Activated naive CD8-positive, alpha-beta T cell treated with anti-CD3 and anti-CD28 coated beads, Interleukin-2, amount 50 U/mL, for 16 hours (primary cell): ENCODE measurements at places on chromosomes 2 and 18.

- DNase-seq: no peak
Measured at GRCh38 chr2:164593541-164593940, 27.7 kb downstream of the GRB14 start.

DNA sequence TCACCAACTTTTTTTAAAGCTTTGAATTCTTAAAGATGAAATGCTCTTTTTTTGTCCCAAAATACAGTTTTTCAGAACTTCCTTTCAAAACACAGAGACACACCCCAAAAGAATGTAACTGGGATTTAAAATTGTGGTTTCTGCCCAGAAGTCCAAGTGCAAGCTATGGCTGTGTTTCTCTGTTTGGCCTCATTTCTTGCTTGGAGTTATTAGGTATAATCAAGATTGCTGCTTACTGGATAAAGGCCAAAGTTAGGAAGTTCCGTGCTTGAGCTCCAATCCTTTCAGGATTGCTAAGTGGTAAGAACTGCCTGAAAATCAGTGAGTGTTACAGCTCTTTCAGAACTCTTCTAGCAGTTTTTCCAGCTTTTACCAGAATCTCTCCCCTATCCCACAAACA lies 16.9 kb downstream of the ZBTB7C start:
- no peak for DNase-seq

DNA sequence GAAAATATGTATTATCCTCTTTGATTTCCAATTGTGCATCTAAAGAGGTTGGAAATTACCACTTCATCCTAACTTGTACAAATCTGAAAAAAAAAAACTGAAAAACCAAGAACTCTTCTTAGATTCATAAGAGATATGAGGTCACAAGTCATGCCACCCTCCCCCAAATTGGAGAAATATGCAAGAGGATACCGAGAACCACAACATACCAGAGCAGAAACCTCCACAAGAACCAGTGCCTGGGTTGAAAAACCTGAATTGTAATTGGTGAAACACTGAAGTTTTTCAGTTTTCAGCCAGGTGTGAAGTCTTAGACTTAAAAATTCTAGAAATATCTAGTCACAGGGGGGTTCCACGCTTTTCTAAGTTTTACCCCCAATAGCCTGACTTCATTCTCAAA lies 1029.5 kb upstream of the LRRTM1 start:
- no peak for DNase-seq

DNA sequence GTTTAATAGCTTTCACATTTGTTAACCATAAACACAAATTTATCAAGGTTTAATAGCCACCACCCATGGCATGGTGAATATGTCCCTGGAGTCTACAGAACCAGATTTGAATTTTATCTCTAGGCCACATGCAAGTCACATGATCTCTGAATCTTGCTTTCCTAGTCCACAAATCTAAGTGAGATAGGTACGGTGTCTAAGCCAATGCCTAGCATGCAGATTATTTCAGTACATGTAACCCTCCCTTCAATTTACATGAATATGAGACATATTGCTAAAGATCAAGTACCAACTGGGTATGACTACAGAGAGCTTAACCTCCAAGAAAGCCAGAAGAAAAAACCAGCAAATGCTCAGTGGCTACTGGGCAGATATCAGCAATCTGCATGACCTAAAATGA lies 10.0 kb downstream of the ZNF24 start:
- no peak for DNase-seq

GRCh38 chr18:79637181-79637920 lies 42.3 kb upstream of the CTDP1 start:
- no peak for DNase-seq

- no peak for DNase-seq
Measured at GRCh38 chr18:8001711-8002301, 434.7 kb downstream of the PTPRM start.

DNA sequence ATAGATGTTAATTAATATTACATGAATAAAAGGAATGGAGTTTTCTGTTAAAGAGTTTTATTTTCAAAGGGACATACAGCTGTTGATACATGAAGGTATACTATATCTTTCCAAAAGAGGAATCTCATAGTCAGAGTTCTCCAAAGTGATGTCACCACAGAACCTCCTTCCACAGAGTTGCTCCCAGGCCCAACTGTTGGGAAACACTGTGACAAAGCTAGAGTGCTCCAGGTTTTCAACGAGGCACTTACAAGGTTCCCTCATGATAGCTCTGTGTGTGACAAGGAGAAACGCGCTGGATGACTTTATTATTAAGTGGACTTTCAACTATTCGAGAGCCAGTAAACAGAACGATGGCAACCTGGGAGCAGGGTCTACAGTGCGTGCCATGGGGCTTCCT lies 33.5 kb downstream of the PTPN18 start:
- DNase-seq: no peak

DNA sequence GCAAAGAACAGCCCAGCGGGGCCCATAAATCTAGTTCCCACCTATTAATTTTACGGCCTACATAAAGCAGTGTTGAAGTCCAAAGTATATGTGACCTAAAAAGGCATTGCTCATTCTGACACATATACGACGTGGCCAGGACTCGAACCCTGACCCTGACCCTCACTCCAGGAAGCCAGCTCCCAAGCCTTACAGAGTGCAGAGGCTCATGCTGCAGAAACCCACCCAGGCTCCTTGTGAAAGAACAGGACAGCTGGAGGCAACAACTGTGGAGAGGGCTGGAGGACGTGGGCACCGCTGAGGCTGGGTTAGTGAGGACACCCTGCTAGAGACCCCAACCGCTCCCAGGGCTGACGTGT lies 221.6 kb downstream of the CYP26B1 start:
- no peak for DNase-seq

GRCh38 chr2:11506611-11506969 lies 27.3 kb upstream of the GREB1 start:
- no peak for DNase-seq

- DNase-seq: no peak
Measured at GRCh38 chr2:218218268-218219185, 1.5 kb downstream of the ARPC2 start.

- DNase-seq: no peak
Measured at GRCh38 chr2:74290466-74291217, 52.6 kb downstream of the SLC4A5 start.
